EH (cell line): ENCODE measurements at places on chromosomes 2 and 18.

DNA sequence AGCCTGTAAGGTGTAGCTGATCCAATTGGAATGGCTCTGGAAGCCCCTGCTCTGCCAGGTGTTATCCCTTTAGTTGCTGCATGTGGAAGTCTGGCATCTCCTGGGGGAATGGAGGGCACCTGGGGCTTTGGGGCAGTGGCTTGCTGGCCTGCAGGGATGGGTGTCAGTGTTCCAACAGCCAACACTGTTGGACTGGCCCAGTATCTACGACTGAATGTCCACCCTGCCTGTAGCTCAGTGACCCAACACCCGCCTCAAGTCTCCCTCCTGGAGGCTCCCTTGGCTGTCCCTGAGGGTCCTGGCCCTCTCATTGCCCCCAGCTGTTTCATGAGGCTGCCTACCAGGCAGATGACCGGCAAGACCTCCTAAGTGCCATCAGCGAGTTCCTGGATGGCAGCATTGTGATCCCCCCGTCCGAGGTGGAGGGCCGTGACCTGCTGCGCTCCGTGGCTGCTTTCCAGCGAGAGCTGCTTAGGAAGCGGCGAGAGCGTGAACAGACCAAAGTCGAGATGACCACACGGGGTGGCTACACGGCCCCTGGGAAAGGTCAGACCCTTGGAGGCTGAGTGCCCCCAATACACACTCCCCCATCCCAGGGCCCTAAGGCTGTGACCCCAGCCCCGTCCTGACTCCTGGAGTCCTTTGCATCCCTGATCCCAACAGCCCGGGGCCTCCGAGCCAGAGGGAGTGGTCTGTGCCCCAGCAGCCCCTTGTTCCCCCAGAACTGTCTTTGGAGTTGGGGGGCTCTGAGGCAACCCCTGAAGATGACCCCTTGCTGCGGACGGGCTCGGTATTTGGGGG lies 7.7 kb downstream of the SLC4A3 start:
- DNase-seq = no peak

DNA sequence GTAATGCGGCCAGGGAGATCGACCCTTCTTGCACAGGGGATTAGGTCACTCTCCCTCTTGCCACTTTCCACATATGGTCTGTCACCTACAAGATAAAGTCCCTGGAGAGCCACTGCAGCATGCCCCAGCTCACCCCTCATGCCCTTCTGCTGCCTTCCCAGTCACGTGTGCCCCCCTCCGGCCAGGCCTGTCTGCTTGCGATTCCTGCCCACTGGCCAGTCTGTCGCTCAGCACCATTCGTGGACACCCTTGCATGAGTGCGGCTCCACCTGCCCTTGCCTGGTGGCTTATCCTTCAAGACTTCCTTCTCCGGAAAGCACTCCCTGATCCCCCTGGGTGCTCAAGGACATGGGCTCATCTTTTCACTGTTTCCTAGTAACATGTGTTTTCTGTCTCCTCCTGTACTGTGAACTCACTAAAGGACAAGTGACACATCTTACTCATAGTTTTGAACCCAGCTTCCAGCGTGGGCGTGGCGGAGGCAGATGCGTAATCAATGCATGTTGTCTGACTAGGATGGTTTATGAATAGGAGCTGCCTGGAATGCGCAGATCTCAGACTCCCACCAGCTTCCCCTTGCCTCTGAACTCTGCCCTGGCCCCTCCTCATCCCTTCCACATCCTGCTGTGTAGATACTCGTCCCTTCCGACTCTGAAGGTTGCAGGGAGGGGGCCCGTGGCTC lies 7.8 kb upstream of the NT5DC4 start:
- DNase-seq = peak; percentile 58

GRCh38 chr2:145124085-145124484 lies 604.2 kb upstream of the ZEB2 start:
- no peak for DNase-seq

DNA sequence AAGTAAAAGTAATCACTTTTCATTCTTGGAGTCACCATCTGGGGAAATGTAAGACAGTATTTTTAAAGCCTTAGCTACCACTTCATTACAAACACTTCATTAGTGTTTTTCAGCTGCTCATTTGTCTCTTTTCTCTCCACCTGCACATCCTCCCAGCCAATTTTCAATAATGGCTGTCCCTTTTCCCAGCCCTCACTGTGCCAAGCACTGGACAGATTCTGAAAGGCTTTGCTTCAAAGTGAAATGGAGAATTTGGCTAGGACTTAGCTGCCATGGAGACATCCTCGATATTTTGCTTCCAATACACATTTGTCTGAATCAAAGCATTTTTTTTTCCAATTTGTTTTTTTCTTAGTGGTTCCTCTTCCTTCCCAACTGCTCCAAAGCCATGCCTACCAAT lies 272.4 kb upstream of the NRXN1 start:
- DNase-seq = no peak
